Activated CD4-positive, alpha-beta T cell treated with anti-CD3 and anti-CD28 coated beads for 4 hours (primary cell): ENCODE measurements at places on chromosomes 7 and 10.

- DNase-seq = no peak
Measured at GRCh38 chr7:37495574-37496184, 47.0 kb upstream of the ELMO1 start.

GRCh38 chr10:89659143-89660131, 14.4 kb upstream of the PANK1 start:
- no peak for DNase-seq

GRCh38 chr7:129665013-129665401, 53.5 kb downstream of the NRF1 start:
- no peak for DNase-seq

DNA sequence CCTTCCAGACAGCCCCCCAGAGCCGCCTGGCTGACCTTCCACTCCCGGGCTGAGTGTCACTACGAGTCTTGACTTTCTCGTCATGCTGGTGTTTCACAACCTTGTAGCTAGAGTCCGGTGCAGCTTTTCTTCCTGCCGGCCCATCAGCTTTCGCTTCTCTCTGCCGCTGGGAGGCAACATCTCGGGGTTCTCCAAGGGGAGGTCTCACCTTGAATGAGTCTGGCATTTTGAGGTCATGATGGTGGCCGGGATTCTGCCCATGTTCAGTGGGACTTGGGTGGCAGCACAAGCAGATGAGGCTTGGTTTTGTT, 285.2 kb downstream of the CAMK1D start:
- no peak for DNase-seq

- no peak for DNase-seq
Measured at GRCh38 chr7:30660331-30661255, 21.7 kb downstream of the CRHR2 start.

GRCh38 chr7:111785076-111785475, 222.8 kb upstream of the IMMP2L start:
- DNase-seq = no peak

- DNase-seq = no peak
Measured at GRCh38 chr7:71618278-71618677, 486.3 kb downstream of the GALNT17 start.

DNA sequence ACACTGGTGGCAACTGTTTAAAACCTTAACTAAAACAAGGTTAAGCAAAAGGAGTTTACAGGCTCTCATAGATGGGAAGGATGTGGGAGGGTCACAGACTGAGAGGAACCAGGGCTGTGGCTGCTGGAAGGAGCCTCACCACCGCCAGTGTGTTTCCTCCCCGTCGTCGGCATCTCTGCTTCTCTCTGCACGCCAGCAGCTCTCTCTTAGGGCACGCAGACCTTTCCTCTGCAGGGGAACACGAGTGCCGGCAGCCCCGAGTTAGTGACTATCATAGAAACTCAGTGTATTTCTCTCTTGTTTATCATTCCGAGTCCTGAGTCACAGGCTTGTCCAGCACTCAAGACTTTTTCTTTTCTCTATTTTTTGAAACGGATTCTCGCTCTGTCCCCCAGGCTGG, 8.1 kb upstream of the SH2D4B start:
- DNase-seq = peak; percentile 35

- no peak for DNase-seq
Measured at GRCh38 chr7:124388751-124389150, 355.9 kb upstream of the TMEM229A start.

DNA sequence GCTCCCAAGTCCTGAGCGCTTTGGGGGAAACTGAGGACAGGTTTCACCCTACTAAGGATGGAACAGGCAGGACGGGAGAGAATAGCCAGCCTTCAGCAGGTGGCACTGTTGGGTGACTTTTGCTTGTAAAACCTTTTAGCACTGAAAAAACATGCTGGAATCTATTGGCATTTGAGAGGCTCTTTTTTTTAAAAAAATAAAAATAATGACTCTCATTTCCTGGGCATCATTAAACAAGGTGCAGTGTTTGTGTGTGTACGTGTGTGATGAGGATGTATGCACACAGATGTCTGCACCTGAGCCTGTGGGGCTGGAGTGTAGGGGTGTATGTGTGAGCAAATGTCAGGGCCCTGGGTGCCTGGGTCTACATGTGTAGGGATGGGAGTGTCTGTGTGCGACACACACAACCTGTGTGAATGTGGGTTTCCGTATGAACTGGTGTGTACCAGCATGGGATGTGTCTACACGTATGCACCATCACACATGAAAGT, 177.9 kb downstream of the RPS24 start:
- DNase-seq = no peak

GRCh38 chr10:69789164-69789576, 12.5 kb upstream of the COL13A1 start:
- DNase-seq = no peak

DNA sequence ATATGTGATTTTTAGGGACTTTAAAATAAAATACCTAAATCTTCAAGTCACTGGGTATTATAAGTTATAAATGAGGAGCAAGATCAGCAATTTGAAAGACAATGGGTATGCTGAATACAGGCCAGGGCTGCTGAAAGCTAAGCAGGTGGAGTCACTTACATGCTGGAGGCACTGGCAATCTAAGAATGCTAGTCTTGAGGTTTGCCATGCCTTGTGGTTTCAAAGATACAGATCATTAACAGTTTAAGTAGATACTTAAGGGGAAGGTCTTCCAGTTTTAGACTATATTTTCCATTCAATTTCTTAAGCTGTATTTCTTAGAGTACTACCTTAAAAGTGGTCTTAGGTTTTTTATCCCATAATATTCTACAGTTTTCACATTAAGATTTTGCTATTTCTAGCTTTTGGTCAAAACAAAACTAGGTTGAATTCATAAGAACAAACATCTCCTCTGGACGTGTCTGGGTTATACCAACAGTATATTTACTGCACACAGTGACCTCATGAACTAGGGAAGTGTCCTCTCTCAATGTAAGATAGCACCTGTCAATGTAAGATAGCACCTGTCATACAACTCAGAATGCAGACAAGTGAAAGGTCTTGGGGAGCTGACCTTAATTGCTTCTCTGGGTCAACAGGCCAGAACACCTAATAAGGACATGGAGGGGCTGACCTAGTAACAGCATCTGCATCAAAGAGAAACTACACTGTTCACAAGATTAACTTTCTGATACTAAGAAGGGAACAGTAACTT, 2.0 kb downstream of the SRI start:
- no peak for DNase-seq

DNA sequence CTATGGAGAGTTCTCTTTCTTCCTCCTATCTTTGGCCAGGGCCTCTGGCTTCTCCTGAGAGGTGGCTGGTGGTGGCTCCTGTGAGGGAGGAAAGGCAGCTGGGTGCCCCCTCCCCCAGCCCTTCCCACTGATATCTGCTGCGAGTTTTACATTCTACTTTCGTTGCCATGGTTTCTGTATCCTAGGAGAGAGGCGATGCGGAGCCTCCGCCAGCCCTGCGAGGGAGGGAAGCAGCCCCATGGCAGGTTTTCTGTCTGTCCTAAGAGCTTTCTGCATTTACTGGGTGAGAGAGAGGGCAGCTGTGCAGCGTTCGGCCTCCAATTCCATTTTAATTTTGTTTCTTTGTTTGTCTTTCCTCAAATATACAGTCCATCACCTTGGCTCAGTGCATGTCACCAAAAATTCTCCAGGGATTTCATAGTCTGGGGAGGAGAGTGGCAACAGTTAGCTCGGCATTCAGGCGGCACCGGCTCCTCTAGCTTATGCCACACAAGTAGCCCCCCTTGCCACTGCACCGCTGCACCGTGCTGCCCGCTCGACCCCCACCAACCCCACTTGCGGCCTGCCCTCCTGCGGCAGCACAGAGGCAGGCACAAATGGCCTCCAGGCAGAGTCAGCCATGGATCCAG, 20.4 kb downstream of the DNAJB12 start:
- DNase-seq = no peak

GRCh38 chr10:132186488-132187429, at the start of gene DPYSL4:
Gene DPYSL4, plus strand, starts transcription at chr10:132186948. Its CDS starts 116 bp downstream, at chr10:132187064.
- peak; percentile 43 for DNase-seq

- DNase-seq = no peak
Measured at GRCh38 chr10:85642421-85643170, 724.0 kb downstream of the GRID1 start.

- peak; percentile 62 for DNase-seq
Measured at GRCh38 chr7:73606801-73607691, 17.3 kb downstream of the MLXIPL start.

- DNase-seq = no peak
Measured at GRCh38 chr10:92619368-92619767, 26.4 kb downstream of the KIF11 start.

GRCh38 chr7:901041-901387, 24.7 kb downstream of the GET4 start:
- no peak for DNase-seq

GRCh38 chr10:103395754-103396066, 565 bp downstream of the ATP5MK start:
- DNase-seq = no peak

DNA sequence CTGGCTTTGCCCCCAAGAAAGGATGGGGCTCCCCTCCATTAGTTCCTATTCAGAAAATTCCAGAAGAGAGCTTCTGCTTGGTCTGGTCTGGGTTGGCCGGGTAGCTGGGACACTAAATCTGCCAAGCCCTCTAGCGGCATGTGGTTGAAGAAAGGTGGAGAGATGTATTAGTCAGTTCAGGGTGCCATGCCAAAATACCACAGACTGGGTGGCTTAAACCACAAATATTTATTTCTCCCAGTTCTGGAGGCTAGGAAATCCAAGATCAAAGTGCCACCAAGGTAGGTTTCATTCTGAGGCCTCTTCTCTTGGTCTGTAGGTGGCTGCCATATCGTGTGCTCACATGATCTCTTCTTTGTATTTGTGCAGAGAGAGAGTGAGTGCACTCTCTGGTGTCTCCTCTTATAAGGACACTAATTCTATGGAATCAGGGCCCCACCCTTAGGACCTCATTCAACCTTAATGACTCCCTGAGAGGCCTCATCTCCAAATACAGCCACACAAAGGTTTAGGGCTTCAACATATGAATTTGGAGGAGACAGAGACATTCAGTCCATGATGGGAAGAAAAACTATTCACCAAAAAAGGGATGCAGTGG, 38.7 kb upstream of the MTPAP start:
- DNase-seq = no peak

DNA sequence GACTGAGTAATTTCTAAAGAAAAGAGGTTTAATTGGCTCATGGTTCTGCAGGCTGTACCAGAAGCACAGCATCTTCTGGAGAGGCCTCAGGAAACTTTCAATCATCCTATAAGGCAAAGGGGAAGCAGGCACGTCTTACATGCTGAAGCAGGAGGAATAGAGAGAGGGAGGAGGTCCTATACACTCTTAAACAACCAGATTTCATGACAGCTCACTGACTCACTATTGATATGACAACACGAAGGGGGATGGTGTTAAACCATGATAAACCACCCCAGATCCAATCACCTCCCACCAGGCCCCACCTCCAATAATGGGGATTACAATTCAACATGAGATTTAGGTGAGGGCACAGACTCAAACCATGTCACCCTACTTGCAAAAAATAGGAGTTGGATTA, 201.5 kb downstream of the CDK14 start:
- no peak for DNase-seq

GRCh38 chr7:27080844-27081436, 14.9 kb downstream of the HOXA1 start:
- no peak for DNase-seq

GRCh38 chr7:33764752-33765451, 140.4 kb upstream of the BMPER start:
- no peak for DNase-seq

- peak; percentile 28 for DNase-seq
Measured at GRCh38 chr10:88553116-88553752, 29.9 kb downstream of the RNLS start.

GRCh38 chr10:59830601-59831259, 75.6 kb downstream of the CCDC6 start:
- no peak for DNase-seq
